Hematopoietic multipotent progenitor cell (in vitro differentiated cells): ENCODE measurements at places on chromosomes 1 and 21.

- no peak for DNase-seq
These were observed 53.1 kb downstream of the SH3GLB1 start for GRCh38 chr1:86757272-86757984.

GRCh38 chr1:16614361-16615252 lies 1.2 kb upstream of the NBPF1 start:
- no peak for DNase-seq

GRCh38 chr1:95916616-95917015 lies 682.6 kb downstream of the RWDD3 start:
- DNase-seq: no peak

- no peak for DNase-seq
These were observed 76.0 kb downstream of the KIAA0319L start for GRCh38 chr1:35481229-35481628.

DNA sequence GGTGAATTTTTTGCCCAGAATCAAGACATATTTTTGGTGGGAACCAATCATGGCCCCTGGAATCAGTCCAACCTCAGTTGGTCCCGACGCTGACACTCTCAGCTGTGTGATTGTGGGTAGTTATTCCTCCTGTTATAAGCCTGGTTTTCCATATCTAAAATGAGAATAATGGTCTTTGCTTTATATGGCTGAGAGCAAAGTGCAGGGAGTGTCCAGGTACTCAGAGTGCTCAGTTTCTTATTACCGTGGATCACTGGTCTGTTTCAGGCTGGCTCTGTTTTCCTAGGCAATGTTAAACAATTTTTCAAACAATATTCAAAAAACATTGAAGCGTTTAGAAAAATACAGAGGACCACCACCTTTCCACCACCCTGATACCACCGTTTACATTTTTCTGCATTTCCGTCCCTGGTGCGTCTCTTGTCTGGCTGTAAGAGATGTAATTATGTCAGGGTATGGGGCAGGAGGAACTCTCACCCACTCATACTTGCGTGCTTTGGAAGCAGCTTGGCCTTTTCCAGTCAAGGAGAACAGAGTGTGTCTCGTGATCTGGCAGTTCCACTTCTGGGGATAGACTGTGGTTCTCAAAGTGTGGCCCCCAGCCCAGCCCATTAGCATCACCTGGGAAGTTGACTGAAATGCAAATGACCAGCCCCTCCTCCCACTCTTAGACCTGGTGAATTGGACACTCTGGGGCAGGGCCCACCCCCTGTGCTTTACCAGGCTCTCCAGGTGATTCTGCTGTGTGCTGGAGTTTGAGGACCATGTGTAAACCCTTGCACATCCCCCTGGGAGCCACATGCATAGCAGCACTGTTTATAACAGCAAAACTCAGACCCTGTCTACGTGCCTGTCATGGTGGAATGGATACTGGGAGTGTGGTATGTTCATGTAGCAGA lies 6.8 kb downstream of the MX1 start:
- DNase-seq: no peak

GRCh38 chr21:31659536-31660258 lies at the start of gene SOD1:
Gene SOD1, plus strand, starts transcription at chr21:31659693. Its CDS starts 77 bp downstream, at chr21:31659770.
- peak; percentile 92 for DNase-seq
